ENCODE measurements at places on chromosomes 1 and 21.

DNA sequence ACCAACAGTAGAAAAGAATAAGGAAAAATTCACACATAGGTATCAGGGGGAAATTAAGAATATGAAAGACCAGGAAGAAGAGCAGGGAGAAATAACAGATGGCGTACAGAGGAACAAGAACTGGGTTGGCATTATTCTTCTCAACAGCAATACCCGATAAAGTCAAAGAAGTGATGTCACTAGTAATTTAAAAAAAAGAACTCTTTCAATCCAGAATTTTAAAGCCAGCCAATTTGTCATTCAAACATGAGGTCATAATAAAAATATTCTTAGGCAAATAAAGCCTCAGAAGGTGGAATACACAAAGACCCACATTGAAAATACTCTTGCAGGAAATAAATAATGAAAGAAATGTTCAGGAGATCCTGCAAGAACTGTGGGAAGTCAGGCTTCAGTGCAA is 8.8 kb downstream of the NCMAP start:
- DNase-seq: no peak

- no peak for DNase-seq
Observed at GRCh38 chr1:195766709-195767108, 841.5 kb downstream of the KCNT2 start.

- peak; percentile 55 for DNase-seq
Observed at GRCh38 chr1:207321790-207322645, 540 bp downstream of the CD55 start.

- no peak for DNase-seq
Observed at GRCh38 chr1:246679794-246680177, 44.4 kb upstream of the SCCPDH start.

DNA sequence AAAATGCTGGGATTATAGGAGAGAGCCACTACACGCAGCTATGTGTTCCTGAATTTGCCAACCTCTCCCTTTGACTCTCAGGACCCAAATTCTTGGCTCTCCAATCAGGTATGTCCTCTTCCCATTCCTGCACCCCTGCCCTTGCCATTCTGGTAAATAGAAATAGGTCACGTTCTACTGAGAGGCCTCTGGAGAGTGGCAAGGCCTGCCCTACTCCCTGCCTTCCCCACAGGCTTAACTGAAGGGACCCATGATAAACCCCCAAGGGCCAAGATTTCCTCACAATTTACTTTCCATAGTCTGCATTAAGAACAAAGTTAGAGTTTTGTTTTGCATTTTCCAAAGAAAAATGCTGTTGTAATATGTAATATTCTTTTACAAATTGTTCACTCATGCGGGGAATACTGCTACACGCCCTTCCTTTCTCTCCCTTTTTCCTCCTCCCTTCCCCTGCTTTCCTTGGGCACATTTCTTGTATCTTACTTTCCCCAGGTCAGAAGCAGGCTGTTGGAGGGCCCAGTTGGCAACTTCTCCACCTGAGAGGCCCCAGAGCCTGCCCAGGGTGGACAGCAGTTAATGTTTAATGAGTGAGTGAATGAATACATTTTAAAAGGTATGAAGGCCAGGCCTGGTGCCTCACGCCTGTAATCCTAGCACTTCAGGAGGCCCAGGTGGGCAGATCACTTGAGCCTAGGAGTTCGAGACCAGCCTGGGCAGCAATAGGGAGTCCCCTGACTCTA is 33.9 kb upstream of the PUM1 start:
- no peak for DNase-seq

DNA sequence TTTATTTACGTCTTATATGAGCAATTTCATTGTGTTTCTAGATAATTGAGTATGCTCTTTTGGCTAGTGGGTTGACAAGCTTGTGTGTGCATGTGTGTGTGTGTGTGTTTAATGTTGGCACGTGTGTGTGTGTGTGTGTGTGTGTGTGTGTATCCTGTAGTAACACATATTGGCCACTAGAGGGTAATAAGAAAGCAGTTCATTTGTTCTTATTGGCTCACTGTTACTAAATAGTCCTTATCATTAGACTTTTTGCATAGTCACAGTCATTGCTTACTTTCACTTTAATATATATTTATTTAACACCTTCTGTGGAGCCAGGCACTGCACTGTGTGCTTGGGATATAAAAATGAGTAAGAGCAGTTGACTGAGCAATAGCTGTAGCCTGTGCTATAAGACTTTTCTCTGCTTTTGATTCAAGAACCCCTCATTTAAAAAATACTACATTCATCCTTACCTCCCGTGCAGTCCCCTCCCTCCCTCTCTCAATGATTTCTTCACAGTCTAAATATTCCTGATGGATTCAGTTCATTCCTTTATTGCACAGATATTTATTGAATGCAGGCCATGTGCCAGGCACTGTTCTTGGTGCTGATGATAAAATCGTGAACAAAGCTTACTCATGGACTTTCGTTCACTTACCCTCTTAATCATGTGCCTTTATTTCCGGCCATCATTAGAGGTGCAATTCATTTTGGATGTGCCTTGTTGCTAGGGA is 96.7 kb downstream of the DYRK1A start:
- DNase-seq: no peak

GRCh38 chr1:2271841-2272655 is 43.9 kb downstream of the SKI start:
- no peak for DNase-seq

DNA sequence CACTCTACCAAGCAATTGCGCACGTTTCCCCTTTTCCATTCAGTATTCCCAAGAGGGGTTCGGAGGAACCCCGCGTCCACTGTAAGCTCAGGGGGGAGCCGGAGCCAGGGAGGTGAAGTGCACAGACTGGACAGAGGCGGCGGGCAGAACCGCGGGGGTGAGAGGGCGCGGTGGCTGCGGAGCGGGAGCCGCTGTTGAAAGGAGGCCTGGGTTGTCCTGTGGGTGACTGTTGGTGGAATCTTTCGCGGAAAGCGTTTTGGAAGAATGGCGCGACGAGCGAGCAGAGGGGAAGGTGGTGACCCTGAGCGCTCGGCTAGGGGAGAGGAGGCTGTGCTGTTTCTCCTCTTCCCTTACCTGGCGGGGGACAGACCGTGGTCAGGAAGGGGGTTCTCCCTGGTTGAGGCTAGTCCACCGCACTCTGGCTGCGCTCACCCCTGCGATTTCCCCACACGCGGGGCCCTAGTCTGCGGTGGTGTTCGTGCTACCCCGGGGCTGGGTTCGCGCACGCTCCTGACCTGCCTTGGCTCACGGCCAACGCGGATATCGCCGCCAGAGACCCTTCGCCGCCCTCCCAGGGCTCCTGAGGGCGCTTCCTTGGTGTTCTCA is 92.8 kb downstream of the PRKAB2 start:
- DNase-seq: no peak

DNA sequence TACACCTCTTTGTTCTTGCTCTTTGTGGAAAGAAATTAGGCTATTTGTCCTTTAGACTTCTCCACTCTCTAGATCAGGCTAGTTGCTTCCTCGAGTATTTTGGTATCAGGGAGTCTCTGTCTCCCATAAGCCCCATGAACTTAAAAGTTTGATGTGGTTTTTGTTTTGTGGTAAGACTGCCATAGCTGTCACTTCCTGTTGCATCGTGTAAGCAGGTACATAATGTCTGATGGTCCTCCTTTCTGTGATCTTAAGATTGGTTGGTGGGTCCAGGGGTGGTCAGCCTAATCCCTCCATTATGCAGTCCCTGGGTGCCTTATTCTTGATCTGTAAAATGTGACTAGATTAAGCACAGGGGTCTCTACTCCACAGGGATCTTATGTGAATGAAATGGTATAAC is 23.1 kb downstream of the CD53 start:
- DNase-seq: no peak

DNA sequence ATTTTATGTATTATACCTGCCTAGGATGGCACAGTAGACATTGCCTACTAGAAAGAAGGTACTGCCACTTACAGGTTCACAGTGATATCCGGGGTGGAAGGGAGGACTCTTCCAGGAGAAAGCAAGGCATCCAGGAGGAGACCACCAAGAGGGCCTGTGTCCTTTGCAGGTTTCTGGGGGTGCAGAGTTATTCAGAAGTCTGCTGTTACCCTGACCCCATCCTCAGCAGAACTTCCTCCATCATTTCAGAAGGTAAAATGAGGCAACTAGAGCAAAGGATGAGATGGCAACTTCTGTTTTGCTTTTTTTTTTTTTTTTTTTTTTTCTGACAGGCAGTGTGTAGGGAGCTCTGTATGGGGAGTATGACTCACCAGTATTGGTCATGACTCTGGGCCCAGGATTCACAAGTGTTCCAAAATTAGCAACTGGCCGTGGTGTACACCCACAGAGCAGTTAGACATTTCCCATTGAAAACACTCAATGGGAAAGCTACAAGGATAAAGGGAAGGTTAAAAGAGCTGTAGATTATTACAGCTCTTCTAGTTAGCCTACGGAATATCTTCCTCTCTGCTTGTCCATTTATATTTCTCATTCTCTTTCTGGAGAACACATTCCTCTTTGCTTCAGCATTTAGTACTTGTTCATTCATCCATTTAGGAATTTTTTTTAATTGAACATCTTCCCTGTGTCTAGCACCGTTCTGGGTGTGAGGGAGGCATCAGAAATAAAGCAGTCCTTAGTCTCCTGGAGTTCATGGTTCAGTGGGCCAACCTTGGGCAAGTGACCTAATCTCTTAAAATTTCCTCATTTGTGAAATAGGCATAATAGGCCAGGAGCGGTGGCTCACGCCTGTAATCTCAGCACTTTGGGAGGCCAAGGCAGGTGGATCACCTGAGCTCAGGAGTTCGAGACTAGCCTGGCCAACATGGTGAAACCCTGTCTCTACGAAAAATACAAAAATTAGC is 50.5 kb upstream of the PPP2R5A start:
- peak; percentile 75 for DNase-seq

DNA sequence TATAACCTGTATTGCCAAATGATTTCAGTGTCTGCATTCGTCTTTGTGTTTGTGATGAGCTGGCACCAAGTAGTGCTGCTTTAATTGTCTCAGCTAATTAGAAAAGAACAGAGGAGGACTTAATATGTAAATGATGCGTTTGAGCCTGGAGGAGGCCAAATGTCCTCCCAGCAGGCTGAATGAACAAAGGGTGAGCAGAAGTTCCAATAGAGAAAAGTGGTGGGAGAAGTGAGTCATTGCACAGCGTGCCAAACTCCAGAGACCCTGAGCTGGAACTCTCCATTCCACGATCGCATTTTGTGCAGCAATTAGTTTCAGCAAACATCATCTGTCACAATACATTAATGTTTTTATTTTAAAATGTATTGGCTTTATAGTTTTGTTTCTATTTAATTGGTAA is 17.9 kb downstream of the ETV3L start:
- no peak for DNase-seq

- no peak for DNase-seq
Observed at GRCh38 chr1:247406014-247406656, 9.8 kb upstream of the NLRP3 start.

- DNase-seq: peak; percentile 68
Observed at GRCh38 chr1:36177589-36178431, 21.9 kb downstream of the MAP7D1 start.

- no peak for DNase-seq
Observed at GRCh38 chr1:43814401-43814800, 107.1 kb downstream of the ST3GAL3 start.

DNA sequence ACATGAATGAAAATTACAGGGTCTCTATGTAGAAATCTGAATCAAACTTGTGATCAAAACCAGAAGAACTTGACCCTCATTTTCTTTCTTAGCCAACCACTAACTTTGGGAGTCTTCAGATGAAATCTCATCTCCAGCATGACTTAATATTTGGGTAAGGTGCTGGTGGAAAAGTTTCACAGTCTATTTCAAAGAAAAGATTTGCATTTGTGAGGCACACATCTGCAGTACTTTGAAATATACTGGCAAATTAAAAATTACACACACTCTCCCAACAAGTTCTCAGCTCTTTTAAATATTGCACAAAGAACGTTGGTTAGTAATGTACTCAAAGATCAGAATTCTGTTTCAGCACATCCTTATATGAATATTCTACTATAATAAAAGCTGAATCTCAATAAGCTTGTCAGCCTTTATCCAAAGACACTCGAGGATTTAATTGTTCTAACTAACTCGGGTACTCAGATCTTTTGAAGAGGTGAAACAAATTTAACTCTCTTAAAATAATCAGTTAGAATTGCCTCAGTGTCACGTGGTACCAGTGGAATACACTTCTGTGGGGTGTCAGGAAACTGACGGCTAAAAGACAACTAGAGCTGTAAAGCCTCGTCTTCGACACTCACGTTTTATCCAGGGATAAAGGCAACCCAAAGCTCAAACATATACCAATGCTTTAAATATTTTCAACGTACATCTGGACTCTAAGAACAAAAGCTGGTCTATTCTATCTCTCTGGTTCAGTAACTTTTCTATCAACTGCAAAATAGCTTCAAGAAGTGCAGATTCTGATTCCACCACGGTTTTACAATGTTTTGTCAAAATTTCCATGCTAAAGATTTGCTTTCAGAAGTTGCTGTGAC is 19.0 kb downstream of the SAMSN1 start:
- DNase-seq: no peak

DNA sequence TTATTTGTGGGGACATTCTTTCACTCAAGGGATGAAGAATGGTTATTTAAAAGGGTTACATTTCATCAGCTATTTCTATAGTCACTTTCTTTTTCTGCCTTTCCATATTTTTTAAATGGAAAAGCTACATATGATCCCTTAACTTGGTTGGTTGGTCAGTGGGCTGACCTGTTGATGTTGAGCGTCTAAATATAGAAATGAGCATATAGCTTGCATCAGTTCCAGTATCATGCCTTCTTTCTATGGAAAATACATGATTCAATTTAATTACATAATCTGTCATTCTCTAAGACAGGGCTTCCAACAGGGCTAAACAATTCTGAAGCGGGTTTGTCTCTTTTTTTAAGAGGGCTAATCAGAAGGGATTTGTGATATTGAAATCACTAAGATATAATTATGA is 40.6 kb downstream of the TYW3 start:
- no peak for DNase-seq

DNA sequence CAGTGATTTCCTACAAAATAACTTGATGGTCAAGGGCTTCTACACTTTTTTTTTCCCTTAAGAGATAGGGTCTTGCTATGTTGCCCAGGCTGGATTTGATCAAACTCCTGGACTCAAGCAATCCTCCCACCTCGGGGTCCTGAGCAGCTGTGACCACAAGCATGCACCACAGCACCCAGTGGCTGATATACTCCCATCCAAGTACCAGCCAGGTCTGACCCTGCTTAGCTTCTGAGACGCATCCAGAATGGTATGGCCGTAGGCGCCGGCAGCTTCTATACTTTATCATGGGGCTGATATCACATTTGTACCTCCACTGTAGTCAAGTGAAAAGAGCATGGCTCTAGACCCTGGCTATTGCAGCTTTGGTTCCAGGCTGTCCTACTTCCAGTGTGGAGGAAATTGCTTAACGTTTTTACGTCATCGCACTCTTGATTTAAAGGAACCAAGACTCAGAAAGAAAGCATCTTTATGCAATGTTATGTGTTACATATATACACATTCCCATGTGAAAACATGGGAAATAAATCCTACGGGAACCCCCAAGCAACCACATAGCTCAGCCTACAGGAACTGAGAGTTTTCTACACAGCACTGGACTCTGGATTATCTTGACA is 39.5 kb downstream of the PDPN start:
- no peak for DNase-seq

Data from islet precursor cell (in vitro differentiated cells).